ENCODE measurements at places on chromosomes 6 and 20. TPM values are rescaled to one million over a fixed set of nuclear protein-coding genes. Genes with fewer than 3 reads are reported as not detected.

The TSHZ2 gene
- 9.9 TPM for total RNA-seq

The NRN1 gene
- total RNA-seq = 13.6 TPM

The TTK gene
- 4.2 TPM for total RNA-seq

The UST gene
- 14.6 TPM for total RNA-seq

Measured in skeletal muscle tissue (tissue), 5 donors.